ENCODE measurements at places on chromosomes 7 and 10.

DNA sequence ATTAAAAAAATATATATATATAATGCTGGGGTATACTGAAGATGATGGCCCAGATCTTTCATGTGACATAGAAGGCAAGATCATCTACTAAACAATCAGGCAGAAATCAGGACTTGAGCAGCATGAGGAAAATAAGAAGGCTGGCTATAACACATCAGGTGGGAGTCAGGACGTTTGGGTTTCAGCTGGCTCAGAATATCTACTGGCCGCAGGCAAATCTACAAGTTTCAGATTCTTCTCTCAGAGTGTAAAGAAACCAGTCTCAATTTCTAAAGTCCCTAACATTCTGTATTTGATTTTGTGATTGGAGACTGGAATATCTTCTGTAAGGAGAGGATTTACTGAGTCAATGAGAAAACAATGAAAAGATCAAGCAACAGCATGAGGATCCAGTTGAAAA, 37.7 kb upstream of the FAM3C start:
- H3K27ac ChIP-seq: no peak overlapping the region
- DNase-seq: no peak
- H3K4me1 ChIP-seq: no peaks in the 10 kb centered on the region
- H3K4me3 ChIP-seq: no peak overlapping the region

DNA sequence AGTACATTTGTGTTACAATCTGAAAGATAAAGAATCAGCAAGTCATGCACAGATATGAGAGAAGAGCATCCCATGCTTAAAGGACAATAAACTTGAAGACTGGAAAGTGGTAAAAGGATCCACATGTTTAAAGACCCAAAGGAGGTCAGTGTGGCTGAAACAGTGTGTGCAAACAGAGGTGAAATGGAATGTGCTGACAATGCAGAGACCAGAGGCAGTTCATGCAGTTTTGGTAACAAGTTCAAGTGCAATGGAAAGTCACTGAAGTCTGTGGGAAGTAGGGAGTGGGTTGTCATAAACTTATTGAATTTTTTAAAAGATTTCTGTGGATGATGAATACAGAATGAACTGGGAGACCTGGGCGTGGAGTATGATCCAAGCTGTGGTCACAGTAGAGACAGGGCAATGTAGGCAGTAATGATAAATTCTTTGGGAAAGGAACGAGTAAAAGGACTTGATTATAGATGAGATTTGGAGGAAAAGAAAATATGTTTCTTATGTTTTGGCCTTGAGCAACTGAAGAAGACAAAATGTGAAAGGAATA, 408.0 kb downstream of the HGF start:
- no peaks in the 10 kb centered on the region for H3K4me1 ChIP-seq
- no peaks in the 10 kb centered on the region for H3K27me3 ChIP-seq
- H3K4me3 ChIP-seq: no peak overlapping the region
- H3K36me3 ChIP-seq: no peaks in the 10 kb centered on the region

DNA sequence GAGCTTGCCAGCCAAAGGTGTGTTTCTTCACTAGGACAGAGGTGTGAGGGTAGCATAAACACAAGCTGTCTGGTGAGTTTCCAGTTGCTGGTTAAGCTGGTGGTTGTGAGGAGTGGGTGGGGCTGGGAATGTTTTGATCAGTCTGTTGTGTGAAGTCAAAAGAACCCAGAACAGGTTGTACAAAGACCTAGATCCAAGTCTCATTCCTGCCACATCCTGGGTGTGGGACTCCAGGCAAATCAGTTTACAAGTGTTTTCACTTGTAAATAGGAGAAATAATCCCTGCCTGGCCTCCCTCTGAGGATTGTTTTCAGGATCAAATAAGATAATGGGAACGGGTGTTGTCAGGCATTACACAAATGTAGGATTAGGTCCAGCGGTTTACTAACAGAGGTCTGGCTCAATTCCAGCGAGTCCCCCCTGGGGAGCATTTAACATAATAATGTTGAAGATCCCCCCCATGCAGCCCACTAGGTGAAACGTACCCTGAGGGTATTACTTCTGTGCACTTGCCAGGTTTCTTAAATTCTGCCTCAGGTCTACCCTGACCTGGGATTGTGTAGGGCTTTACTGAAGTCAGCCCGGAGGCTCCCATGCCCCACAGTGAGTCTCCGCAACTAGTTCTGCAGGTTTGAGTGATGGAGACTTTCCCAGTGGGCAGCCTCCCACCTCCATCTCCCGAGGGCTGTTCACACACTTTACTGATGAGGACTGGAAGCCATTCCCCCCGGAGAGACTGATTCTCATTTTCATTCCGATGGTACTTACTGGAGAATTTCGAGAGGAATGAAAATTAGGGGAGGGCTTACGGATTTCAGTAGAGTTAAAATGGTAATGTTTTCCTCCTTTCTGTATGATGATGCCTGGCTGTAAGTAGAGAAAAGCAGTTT, 2.7 kb upstream of the FRAT2 start:
- peaks cover 13% of the 10 kb centered on the region for H3K4me1 ChIP-seq
- no peak overlapping the region for H3K4me3 ChIP-seq
- no peak for DNase-seq
- no peaks in the 10 kb centered on the region for H3K27me3 ChIP-seq

DNA sequence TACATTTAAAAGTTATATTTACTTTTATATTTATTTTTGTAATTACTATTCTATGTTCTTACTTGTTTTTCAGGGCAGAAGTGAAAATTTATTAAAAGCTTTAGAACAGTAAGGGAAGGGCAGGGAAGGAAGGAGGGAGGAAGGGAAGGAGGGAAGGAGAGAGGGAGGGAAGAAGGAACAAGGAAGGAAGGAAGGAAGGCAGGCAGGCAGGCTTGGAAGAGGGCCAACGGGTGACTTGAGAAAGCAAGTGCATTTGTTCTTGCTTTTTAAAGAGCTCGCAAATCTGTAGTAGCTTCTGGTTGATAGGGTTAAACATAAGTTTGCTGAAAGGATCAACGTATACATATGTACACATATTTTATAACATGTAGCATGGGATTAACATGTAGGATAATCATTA, 725.3 kb upstream of the FZD8 start:
- no peaks in the 10 kb centered on the region for H3K36me3 ChIP-seq
- no peaks in the 10 kb centered on the region for H3K4me1 ChIP-seq
- no peak overlapping the region for H3K4me3 ChIP-seq
